ENCODE measurements at places on chromosomes 7 and 10. TPM values are rescaled to one million over a fixed set of nuclear protein-coding genes. Genes with fewer than 3 reads are reported as not detected.

TMEM236 gene
- 0.51 TPM for total RNA-seq

TMEM248 gene
- total RNA-seq: 45.9 TPM

IKZF1 gene
- 3.5 TPM for total RNA-seq

SLC18A3 gene
- total RNA-seq: not detected

LBX1 gene
- total RNA-seq: not detected

MYH16 gene
- total RNA-seq: not detected

Measured in Right ventricle myocardium inferior (tissue), 1 donor.